ENCODE measurements at places on chromosomes 7 and 10. TPM values are rescaled to one million over a fixed set of nuclear protein-coding genes. Genes with fewer than 3 reads are reported as not detected.

- no peak for DNase-seq
These were observed 125.2 kb downstream of the CCDC3 start for GRCh38 chr10:12876266-12876665.

DNA sequence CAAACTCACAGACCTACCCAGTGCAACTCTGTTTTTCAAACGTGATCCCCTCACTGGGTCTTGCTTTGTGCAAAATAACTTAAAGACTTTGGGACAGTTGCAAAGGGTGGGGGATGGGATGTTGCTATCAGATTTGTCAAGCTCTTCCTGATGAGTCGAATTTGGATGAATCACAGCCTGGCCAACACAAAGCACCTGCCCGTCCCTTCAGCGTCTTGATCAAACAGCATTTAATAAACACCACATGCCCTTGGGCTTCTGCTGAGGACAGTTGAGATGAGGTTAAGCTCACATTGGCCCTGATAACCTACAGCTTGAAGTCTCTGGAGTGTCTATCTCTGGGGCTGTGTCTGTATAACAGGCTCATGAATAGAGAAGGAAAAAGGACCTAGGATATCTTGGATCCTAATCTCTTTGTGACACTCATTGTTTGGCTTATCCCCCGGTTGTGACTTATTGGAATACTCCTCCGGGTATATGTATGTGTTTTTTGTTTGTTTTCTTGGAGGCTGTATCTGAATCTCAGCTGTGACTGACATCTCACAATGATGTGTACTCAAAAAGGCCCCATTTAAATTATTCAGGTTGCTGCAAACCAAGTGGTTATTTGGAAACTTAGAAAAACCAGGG lies 132.6 kb upstream of the NAMPT start:
- DNase-seq, result no peak

OPALIN gene
- polyA plus RNA-seq, result not detected

OR2A7 gene
- polyA plus RNA-seq, result 1.1 TPM

DNA sequence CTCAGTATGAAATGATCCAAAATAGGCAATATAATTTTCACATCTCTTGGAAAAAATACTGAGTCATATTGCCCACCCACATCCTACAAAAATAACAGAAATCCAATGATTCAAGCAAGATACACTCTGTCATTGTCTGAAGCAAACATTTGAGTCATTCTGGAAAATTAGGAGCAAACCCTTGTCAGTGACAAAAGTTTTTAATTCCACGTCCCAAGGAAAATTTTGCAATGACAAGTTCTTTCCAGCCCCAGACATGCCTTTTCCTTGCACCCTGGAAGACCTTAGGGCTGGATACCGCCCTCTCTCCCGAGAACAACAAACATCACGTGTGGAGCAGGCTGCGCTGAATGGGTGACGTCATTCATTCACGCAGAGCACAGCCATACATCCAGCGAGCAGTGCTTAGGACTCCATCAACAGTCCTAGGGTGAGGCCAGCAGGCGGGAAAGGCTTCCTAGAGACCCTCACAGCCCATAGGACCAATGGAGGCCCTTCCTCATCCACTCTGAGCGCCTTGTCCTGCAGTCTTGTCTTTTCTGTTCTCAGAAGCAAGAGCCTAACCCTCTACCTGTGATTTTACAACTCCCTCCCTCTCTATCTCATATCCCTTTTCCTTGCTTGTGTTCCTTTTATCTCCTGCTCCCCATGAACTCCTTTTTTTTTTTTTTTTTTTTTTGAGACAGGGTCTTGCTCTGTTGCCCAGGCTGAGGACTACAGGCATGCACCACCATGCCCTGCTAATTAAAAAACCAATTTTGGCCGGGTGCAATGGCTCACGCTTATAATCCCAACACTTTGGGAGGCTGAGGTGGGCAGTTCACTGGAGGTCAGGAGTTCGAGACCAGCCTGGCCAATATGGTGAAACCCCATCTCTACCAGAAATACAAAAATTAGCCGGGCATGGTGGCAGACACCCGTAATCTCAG lies 23.5 kb upstream of the KDM7A start:
- DNase-seq, result no peak

Measured in hindlimb muscle (tissue), 1 donor.